Stimulated activated CD8-positive, alpha-beta memory T cell treated with anti-CD3 and anti-CD28 coated beads, Interleukin-4, amount 100 ng/mL, for 1 hour (primary cell): ENCODE measurements at places on chromosomes 1 and 21.
A peak's percentile ranks its signal among the peaks of the same experiment; 100 is the strongest.

DNA sequence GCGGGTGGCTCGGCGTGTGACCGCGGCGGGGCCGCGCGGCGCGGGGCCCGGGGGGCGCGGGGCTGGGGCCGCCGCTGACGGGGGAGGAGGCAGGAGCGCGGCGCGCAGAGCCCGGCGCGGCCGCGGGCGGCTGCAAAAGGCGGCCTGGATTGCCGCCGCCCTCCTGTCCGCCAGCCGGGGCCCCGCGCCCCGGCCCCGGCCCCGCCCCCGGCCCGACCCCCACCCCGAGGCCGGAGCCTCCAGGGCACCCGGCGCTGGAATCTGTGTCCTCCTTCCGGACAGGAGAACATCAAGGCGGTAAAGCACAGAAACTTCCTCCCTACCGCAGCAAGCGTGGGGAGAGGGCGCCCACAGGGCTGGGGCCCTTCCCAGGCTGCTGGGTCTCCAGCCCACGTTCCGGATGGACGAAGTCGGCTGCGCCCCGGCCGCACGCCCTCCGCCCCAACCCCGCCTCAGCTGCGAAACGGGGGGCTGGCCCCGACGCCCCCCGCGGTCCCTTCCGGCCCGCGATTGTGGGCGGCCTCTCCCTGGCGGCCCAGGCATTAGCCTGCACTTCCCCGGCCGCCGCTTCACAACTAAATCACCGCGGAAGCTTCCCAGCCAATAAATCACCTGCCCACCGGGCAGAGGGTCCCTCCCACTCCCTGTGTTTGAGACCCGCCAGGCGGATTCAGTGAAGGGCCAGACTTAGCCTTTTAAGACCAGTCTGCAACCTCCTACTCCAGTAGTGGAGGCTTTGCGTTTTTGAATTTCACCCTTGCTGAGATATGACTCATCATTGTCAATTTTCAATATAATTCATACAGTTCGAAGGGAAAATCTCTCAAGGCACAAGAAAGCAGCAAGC is 106.0 kb downstream of the SLC45A1 start:
- DNase-seq = peak; percentile 12

DNA sequence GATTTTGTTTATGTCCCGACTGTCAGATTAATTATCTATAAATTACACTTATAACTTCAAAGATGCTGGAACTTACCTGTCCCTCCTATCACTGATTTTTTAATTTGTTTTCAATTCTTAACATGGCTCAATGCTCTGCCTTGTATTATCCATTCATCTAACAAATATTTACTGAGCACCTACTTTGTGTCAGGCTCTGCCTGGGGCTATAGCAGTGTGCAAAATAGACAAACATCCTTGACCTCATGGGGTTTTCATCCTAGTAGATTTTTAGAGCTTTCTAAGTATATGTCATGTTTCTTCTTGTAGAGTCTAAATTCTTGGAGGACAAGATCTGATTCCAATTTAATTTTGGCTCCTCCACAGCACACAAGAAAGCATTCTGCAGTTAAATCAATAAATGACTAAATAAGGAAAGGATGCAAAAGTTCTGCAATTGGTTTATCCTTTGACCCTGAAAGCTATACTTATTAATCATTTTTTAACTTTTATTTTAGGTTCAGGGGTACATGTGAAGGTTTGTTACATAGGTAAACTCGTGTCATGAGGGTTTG is 10.8 kb upstream of the SMYD2 start:
- DNase-seq = no peak

- DNase-seq = no peak
These were observed 85.6 kb upstream of the ZRANB2 start for GRCh38 chr1:71166178-71167173.

DNA sequence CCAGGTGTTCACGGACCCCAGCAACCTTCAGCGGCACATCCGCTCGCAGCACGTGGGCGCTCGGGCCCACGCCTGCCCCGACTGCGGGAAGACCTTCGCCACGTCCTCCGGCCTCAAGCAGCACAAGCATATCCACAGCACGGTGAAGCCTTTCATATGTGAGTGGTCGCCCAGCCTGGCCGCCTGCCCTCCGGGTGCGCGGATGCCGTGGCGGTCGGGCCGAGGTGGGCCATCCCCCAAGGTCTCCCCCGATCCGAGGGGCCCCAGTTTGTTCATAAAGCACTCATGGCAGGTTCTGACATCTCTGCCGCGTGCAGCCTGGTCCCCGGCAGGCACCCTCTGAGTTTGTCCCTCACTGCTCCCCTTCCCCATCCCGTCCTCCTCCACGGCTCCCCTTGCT is 49.0 kb upstream of the ARHGEF16 start:
- no peak for DNase-seq

DNA sequence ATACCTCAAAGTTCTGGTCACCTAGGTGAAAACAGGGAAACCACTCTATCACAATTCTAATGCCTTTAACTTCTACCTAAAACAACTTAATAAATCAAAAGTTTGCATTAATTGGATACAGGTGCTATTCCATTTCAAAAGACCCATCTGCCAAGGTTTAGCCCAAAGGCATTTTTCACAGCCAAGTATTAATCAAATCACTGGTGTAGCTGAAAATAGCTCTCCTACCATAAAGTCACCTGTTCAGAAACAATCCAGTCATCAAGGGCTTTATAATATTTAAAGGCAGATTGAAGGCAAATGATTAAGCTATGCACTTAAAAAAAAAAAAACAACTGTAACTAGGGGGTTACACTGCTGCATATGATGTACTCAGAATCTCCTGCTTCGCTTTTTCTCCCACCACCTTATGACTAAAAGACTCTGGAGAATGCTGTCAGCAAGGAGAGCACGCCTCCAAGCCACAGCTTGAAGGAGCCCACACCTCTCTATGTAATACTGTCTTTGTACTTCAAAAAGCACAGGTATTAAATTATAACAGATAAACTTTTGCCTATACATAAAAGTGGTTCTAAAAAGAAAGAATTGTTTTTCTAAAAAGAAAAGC is 20.5 kb downstream of the KIAA0319L start:
- no peak for DNase-seq

- DNase-seq = no peak
These were observed 25.6 kb upstream of the ENO1 start for GRCh38 chr1:8903908-8904650.

DNA sequence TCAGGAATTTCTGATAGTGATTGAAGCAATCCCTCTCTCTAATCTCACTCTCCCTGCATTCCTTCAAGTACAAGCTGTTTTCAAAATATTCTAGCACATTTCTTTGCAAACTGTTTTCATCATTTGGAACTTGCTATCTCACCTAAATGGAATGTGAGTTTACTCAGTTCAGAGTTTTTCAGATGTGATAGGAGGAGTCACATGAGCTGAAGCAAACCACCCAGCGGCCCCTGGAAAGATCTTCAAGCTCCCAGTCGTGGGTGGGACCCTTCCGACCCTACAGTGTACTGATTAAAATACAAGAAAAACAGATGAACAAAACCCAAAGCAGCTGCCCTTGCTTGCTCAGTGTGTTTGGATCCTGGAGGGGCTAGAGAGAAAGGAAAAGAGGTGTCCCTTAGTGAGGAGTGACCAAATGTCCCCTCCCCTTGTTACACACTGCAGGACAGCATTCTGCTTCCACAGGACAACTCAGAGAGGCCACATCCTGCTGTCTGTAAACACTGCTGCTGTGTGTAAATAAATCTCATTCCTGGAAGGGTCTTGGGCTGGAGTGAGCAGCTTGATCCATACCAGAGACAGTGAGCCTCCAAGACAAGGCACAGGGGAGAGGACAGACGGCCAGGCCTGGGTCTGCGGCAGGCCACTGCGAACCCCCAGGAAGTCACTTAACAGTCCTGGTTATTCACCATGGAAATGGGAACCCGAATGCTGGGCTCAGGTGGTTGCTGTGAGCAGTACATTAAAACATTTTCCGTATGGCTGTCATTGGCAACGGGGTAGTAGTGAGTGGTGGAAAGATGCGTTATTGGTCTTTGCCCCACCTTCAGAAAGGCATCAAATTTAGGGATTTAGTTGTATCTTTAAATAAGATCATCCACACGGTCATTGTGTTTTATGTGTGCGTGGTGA is 229.2 kb downstream of the RHOU start:
- DNase-seq = no peak

- no peak for DNase-seq
These were observed 242.4 kb upstream of the TMEM51 start for GRCh38 chr1:14910984-14911721.

- DNase-seq = no peak
These were observed 336.0 kb upstream of the NFIA start for GRCh38 chr1:60746278-60746791.

GRCh38 chr1:113874012-113874879 is 2.7 kb upstream of the PTPN22 start:
- no peak for DNase-seq

- no peak for DNase-seq
These were observed 127.9 kb upstream of the CACYBP start for GRCh38 chr1:174871886-174872285.

DNA sequence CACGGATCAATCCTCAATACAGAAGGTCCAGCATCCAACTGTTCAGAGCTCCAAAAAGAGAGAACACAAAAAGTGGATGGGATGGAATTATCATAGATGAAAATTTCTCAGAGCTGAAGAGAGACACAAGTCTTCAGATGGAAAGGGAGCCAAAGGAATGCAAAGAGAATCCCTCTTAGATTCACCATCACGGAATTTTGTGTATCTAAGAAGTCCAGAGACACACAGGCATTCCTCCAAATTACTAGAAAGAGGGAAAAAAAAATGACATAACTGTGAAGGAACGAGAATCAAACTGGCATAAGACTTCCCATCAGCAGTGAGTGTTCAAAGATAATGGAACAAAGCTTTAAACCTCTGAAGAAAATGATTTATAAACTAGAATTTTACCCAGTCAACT is 101.2 kb downstream of the ZSCAN20 start:
- no peak for DNase-seq

DNA sequence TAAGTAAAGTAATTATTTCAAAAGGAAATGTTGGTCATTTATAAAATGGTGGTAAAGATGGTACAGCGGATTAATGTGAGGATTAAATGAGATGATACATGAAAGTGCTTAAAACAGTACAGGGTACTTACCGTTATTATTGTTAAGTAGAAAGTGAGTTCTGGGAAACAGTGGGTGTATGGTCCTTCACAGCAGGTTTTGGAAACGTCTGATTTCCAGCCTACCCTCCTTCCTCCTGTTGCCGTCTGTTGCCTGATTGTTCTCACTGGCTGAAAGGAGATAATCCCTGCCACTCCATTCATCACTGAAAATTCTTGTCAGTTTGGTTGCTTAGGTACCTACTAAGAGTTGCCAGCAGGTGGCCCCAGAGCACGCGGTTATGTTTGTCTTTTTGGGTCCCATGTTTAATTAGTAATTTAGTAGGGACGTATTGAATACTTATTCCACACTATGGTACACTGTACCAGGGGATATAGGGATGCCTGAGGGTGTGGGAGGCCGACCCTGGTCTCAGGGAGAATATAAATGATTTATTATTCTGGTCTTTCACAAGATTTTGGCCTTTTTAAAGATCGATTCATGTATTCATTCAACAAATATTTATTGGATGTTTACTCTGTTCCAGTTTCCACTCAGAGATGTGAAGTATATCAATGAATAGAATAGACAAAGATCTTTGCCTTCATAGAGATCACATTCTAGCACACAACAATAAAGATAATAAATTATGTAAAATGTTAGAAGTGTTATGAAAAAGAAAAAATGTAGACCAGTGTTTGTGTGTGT is 30.8 kb upstream of the RPTN start:
- DNase-seq = peak; percentile 36

- DNase-seq = no peak
These were observed at the start of gene SIM2 for GRCh38 chr21:36698981-36699545. Gene SIM2, plus strand, starts transcription at chr21:36699115. Its CDS starts 632 bp downstream, at chr21:36699747.

GRCh38 chr1:210252621-210253051 is 20.0 kb downstream of the SERTAD4 start:
- DNase-seq = no peak

DNA sequence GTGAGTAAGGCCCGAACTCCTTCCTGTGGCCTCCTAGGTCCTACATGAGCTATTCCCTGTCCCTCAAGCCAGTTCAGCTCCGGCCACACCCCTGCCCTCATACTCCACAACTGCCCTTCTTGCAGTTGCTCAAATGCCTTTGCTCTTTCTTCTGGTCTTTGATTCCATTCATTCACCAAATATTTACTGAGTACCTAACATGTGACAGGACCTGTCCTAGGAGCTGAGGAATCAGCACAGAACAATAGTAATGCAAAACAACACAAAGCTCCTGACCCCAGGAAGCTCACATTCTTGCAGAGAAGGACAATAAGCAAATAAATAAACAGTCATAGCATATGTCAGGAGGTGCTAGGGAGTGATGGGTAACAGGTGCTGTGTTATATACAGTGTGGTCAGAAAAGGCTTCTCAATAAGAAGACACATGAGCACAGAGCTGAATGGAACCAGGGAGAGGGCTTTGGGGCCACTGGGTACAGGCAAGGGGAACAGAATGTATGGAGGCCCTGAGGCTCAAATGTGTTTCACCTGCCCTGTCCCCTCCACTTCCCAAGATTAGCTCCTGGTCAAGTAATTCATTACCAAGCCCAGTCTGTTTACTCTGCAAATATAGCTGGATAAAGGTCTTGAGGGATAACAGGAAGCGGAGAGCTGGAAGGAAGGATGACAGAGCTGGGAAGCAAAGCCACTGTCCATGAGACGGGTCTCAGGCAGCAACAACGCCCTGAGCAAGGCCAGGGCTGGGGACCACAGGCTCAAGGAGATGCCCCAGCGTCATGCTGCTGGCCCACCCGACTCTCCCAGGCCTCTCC is 145.1 kb downstream of the CSMD2 start:
- DNase-seq = no peak

DNA sequence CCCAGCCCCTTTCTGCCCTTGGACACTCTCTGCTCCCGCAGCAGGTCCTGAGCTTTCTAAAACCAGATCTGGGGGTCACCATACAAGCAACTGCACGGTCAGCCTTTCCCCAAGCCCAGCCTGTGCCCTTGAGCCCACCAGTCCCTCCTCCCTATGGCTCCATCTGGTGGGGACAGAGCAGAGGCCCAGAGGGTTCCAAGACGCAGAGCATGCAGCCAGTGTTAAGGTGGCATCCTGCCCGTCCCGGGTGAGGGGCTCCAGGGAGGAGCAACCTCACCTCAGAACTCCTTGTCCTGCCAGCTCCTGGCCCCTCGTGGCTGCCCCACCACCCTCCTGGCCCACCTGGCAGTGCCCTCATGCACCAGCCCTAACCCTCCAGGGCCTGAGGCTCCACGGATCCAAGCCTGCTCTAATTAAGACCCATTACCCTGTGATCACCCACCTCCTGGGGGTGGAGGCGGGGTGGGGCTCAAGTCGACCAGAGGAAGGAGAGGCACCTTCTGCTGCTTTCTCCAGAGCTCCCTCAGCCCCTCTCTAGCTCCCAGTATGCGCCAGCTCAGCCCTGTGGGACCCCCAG is 8.5 kb downstream of the CHD5 start:
- no peak for DNase-seq

GRCh38 chr21:44927587-44928461 is 7.1 kb upstream of the ITGB2 start:
- DNase-seq = peak; percentile 64

- DNase-seq = no peak
These were observed 61.9 kb downstream of the EPB41 start for GRCh38 chr1:28976248-28976647.
